Motor neuron (in vitro differentiated cells): ENCODE measurements at places on chromosomes 16 and 17. TPM values are rescaled to one million over a fixed set of nuclear protein-coding genes. Genes with fewer than 3 reads are reported as not detected.

Gene CMTM2
- total RNA-seq, result 0.90 and 1.5 TPM in 2 replicates

Gene CFAP97D1
- 0.16 and 0.19 TPM in 2 replicates for total RNA-seq

Gene RHBDL3
- 2.3 and 3.2 TPM in 2 replicates for total RNA-seq

Gene CDT1
- 16.4 and 17.9 TPM in 2 replicates for total RNA-seq

Gene BRCA1
- 23.3 and 31.6 TPM in 2 replicates for total RNA-seq
